CD4-positive, alpha-beta T cell treated with Interleukin-15 for 1 hour (primary cell): ENCODE measurements at places on chromosomes 7 and 10.

- no peak for DNase-seq
Observed at GRCh38 chr10:10007957-10008356, 1009.7 kb upstream of the CELF2 start.

DNA sequence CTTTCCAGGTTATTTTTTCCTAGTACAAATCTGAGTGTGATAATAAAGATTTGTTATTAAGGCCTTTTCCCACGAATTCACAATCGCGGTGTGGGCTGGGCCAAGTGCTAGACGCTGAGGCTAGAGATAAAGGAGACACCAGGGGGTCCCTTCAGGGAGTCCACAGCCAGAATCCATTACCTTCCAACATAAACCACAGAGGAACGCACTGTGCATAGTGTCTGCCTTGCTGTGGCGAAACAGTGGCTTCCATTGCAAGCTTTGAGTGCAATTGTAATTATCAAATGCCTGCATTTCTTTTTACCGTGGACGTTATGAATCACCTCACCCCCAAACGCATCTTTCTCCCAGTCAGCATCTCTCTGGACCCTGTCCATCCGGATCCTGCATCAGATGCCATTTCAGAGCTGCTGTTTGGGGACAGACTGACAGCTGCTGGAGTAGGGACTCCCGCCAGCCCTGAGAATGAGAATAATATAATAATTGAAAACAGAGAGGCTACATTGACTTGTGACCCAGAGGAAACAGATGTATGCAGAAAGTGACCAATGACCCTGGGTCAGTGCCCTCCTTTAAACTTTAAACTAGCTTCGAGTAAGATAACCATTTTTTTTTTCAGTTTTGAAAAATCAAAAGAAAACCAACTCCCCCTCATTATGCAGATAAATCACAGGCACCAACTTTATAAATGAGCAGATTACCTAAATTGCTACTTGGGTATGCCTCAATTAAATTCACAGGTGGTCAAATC is 456.2 kb upstream of the NRP1 start:
- no peak for DNase-seq

GRCh38 chr10:6482737-6483357 is 97.2 kb downstream of the PRKCQ start:
- no peak for DNase-seq

DNA sequence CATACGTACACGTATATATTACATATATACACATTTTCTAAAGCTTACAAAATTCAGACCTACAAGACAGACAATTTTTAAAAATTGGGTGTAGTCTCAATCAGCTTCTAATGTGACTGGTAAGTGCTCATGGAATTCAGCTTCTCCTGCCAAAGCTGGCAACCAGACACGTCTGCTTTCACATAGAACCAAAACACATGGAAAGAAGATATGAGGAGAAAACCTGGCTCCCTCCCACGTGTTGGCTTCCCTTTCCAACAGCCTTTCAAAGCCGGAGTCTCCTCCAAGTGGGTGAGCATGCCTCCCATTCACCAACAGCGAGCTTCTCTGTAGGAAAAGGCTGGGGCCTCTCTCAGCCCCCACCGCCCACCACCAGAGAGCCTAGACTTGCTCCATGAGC is 33.4 kb downstream of the CDCA7L start:
- DNase-seq = no peak
